Umbilical cord (tissue), 2 donors: ENCODE measurements at places on chromosomes 3 and 15. TPM values are rescaled to one million over a fixed set of nuclear protein-coding genes. Genes with fewer than 3 reads are reported as not detected.

DNA sequence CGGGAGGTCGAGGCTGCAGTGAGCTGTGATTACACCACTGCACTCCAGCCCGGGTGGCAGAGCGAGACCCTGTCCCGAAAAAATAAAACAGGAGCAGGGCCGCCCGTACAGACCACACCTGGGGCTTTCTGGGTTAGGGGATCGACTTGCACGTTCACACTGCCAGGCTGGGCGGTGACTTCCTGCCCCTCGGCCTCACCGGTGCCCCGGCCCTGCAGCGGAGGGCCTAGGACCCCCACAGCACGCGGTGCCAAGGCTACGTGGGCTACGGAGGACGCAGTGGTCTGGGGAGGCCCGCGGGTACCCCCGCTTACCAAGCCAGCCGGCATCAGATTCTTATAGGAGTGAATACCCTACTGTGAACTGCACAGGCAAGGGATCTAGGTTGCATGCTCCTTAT is 11.6 kb upstream of the TTC14 start:
- no peak for DNase-seq

DNA sequence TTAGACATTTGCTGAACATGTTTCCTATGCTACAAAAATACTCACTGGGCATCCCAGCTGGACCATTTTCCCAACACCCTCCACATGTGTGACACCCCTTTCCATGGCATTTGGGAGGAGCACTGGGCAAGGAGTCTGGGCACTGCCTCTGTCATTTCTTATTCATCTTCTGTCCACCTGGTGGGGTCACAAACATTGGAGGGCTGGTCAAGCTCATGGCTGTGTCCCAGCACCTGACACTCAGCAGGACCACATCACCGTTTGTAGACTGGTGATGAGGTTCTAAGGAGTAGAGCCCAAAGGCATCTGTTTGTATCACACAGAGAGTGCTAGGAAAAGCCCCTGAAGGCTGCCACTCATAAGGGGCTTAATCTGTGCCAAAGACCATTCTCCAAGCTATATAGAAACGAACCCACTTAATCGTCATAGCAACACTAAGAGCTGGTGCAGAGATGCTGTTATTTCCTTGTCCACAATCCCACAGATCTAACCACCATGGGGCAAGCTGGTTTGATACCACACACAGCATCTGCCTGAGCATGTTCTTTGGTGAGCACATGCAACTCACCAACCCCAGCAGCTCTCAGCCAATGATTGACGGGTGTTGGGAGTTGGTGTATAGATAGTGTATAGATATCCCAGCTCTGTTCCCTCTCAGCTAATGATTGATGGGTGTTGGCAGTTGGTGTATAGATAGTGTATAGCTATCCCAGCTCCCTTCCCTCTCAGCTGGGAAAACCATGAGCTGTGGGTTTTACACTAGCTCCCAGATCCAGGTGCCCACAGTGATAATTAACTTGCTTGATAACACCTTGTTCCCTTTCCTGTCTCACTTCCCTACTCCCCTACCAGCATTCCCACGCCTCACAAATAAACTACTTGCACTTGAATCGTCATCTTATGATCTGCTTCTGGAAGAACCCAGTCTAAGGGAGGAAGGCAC is 42.7 kb upstream of the ATP2B2 start:
- no peak for DNase-seq

DNA sequence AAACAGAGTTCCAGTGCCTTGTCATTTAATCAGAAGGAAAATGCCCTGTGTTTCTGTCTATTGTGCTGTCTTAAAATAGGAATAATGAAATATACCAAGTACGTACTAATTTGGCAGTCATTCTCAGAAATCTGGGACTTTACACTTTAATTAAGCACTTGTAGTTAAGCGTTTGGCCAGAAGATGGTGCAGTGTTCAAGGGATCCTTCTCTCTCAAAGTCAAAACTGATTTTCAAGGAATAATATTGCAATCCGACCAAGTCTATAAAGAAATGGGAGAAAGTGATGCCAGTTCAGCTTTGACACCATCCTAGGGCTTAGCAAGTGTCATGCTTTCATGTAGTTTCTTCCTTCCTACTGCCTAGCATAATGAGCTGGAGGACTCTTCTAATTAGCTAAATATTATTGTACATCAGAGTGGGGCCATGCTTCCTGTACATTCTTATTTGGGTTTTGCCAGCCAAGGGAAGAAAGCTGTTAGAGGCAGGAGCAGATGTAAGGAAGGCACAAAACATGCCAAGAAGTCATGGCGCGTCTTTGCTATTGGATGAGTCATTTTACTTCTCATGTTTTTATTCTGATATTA is 64.8 kb downstream of the SAMMSON start:
- DNase-seq: peak; percentile 36

- DNase-seq: no peak
Measured at GRCh38 chr15:51861557-51862359, 32.3 kb downstream of the TMOD3 start.

SLC25A20 gene
- 7.2 TPM for total RNA-seq

GRCh38 chr15:94182883-94183282 is 48.5 kb upstream of the MCTP2 start:
- no peak for DNase-seq

IL17RD gene
- 5.8 TPM for total RNA-seq

DNA sequence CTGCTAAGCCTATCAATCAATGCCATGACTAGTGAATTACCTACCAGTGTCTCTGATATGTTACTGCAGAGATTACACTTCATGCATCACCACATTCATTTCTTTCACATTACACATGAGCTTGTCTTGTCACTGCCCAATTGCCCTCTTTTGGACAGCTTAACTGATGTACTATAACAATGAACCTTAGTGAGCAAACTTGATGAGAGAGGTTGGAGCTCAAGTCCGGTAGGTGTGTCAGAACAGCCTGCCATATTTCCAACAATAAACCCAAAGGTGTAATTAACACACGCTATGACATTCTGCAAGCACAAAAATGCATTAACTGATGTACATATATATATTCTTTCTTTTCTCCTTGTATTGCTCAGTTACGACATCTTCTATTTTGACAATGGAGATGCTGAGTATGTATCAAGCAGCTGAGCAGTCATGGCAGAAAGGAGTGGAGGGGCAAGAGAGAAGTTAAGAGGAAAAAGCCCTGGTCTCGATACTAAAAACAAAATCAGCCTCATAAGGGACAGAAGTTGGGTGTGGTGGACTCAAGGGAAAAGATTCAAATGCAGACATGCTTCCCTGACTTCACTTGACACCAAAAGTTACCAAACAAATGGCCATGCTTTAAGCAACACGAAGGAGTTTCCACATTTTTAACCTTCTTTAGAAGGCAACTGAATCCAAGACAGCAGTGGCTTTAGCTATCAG is 538.2 kb downstream of the FOXP1 start:
- DNase-seq: no peak

BSN gene
- 0.96 TPM for total RNA-seq

DNA sequence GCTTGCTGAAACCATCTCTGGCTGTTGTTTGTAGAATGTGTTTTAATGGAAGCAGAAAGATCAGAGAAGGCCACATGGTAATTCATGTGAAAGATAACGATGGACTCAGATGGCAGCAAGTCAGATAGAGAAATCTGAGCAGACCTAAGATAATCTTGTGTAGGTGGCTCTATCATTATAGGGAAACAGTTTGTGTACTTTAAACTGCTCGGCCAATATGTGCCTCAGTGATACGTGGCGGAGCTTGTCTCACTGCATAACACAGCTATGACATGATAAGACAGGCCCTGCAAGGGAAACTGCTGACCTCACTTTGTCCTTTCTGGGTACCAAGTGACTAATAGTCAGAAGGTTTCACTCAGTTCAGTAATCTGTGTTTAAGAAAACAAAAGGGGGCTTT is 51.0 kb downstream of the MME start:
- peak; percentile 76 for DNase-seq

CLEC3B gene
- total RNA-seq: 18.3 TPM

DNA sequence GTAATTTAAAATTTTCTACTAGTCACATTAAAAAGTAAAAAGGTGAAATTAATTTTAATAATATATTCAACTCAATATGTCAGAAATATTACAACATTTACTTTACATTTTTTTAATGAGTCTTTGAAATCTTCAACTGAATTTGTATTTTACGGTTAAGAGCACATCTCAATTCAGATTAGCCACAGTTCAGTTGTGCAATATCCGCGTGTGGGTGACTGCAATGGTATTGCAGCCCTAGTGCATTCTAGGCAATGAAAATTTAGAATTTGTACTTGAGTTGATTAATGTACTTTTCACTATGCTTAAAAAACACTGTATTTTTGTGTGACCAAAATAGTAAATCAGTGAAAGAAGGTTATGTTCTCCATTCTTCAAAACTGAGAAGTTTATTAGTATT is 57.3 kb downstream of the CEP63 start:
- DNase-seq: no peak

GP5 gene
- total RNA-seq: 0.72 TPM

GRCh38 chr3:127015282-127016042 is 32.5 kb downstream of the PLXNA1 start:
- DNase-seq: no peak

DNA sequence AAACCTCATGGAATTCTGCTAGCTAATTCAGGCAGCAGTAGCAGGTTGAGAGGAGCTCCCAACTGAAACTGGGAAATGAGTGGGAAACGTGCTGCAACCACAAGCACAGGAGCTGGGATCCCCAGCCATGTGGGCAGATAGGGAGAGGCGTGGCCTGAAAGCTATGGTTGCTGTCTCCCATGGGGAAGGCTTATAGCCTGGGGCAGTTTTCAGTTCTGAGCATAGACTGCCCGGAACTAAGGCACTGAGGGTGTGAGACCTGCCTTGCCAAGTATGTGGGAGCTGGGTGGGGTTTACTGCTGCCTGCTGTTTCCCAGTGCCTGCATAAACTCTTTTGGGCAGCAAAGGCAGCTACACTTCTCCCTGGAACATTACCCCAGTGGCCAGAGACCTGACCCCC is 229.5 kb downstream of the TUSC7 start:
- DNase-seq: no peak

GRCh38 chr15:58249646-58250312 is 111.6 kb downstream of the AQP9 start:
- peak; percentile 25 for DNase-seq

DNA sequence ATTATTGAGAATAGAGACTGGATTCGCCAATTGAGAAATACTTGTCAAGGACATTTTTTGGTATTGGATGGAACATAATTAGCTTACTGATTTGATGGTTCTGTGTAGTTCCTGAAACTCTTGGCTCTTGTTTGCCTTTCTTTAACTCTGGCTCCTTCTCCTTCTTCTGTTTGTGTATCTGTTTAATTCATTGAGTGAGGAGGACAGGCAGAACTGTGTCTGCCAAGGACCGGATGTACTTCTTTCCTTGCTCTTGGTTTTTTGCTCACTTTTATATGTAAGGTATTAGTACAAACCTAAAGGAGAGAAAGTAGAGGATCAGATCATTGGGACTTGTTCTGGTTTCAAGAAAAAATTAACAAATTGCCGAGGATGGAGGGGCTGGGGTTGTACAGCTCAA is 48.9 kb downstream of the TCF12 start:
- no peak for DNase-seq

DNA sequence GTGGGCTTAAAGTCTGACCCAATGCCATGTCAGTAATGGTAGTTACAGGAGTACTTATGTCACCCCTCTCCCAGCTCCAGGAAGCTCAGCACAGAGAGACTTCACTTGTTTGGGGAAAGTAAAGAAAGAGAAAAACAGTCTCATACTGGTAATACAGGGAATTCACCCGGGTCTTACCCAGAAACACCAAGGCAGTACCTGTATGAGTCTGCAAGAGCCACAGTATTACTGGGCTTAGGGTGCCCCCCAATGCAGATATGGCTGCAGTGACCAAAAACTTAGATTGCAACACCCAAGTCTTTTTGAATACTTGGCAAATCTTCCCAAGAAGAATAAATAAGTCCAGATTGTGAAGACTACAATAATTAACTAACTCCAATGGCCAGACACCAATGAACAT is 622.1 kb downstream of the IGSF11 start:
- DNase-seq: no peak

DNA sequence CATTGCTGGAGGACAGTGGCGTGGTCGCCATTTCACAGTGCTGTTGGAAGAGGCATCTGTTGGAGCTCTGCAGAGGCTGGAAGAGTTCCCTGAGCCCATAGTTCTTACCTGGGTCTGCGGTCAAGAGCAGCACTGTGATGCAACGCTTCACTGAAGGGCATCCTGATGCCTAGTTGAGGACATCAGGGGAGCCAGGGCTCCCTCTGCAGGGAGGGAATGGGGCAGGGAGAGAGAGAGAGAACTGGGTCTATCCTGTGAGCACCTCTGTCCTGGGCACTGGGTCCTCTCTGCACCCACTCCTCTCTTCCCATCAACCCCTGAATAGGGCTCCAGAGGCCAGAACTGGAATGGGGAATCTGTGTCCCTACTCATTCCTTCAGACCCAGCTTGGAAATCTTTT is 23.9 kb upstream of the MOBP start:
- DNase-seq: no peak

ITPKA gene
- 24.1 TPM for total RNA-seq

DNA sequence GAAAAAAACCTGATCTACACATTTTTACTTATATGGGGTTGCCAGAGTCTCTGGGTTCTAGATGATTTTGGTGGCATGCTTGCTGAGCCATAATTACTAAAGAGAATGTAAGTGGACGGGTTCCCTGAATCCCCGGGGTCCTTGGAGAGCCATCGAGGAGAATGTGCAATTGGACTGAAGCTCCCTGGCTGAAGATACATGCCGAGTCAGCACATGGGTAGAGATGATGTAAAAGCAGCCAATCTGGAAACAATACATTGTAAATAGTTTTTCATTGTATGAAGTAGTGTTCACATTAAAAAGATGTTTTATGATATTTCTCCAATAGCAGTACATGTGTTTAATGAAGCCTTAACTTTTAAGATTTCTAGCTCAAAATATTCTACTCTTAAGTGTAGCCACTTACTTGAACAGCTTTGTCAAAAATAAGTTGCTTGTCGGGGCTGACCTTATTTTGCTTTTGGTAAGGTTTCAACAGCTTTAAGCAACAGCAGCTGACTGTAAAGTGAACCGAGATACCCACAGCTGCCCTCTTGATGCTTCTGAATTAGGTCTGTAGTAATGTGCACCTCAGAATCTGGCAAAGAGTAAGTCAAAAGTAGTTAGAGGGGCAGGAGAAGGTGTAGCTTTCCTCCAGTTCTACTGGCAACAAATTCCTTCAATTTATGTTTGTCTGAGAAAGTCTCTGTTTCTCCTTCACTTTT is 205.7 kb downstream of the PLCL2 start:
- no peak for DNase-seq

DNA sequence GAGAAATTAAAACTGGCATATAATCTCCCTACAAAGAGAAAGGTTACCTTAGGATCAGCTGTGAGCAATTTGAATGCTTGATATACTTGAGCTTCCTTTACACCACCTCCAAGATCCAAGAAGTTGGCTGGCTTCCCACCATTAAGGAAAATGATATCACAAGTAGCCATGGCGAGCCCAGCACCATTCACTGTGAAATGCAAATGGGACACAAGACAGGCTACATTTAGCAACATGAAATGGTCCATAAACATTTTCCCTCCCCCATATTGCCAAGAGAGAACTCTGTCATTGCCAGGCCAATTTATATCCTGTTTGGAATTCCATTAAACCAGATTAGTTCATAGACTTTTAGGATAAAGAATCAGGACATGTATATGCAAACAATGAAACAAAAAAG is 158.7 kb downstream of the SUCLG2 start:
- no peak for DNase-seq
